ENCODE measurements at places on chromosomes 12 and 14. TPM values are rescaled to one million over a fixed set of nuclear protein-coding genes. Genes with fewer than 3 reads are reported as not detected.

NID2 gene
- total RNA-seq, result 0.37 TPM

TSFM gene
- total RNA-seq, result 44.9 TPM

PAH gene
- total RNA-seq, result not detected

DNA sequence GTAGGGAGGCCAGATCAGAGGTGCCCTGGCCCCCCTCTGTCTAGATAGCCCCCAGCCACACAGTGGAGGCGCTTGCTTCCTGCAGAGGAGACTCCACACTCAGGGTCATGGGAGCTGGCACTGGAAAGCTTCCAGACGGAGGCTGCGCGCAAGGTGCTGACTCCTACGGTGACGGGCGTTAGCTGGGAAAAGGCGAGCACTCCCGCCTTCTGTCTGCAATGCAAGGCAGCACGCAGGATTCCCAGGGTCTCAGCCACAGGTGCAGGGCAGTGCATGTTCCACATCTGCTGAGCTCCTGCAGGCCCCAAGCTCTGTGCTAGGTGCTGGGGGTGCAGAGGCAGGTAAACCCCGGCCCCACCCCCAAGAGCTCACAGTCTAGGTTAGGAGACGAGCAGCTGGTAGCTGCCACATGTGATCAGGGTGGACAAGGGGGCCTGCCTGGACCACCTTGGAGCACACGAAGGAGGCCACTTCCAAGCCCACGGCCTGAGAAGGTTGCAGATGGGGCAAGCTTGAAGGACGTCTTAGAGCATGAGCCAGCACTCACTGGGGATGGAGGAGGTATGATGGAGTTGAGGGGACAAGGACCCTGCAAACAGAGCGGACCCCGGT lies 310.9 kb upstream of the DIO3 start:
- peak; percentile 3 for DNase-seq

DNA sequence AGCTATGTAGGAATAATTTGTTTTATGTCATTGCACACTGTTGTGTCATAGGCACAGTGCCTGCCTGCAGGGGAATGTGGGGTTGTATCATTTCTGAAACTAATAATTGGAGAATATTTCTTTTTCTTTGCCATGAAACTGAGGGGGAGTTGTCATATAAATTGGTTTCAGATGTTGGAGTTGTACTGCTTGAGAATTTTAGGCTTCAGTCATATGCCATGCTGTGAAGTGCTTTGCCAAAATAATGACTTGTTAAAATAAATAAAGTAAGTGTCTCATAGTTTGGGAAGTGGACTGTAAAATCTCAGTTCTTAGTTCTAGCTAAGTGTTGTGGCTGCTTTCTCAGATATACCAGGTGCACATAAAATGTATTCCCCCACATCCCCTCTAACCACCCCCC lies 116.8 kb downstream of the DAAM1 start:
- no peak for DNase-seq

GRCh38 chr12:94813314-94813713 lies 163.0 kb upstream of the TMCC3 start:
- DNase-seq, result no peak

DNA sequence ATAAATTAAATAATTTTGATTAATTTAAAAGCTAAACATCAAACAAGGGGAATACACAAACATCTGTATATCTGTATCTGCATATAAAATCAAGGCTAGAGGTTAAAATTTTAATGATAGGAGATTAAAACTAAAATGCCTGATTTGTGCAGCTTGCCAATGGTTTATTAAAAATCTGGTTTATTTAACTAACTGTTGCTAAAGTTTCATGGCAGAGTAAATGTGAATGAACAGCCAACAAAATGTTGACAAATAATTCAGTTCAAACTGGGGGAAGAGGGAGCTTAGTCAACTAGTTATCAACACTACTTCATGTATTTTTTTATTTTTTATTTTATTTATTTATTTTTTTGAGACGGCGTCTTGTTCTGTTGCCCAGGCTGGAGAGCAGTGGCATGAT lies 43.0 kb downstream of the BTG1 start:
- DNase-seq, result no peak

- DNase-seq, result no peak
These were observed 11.4 kb upstream of the CYP46A1 start for GRCh38 chr14:99672506-99673304.

- no peak for DNase-seq
These were observed 17.8 kb upstream of the EIF2B2 start for GRCh38 chr14:74985028-74985310.

- DNase-seq, result no peak
These were observed 83.8 kb downstream of the PTPRB start for GRCh38 chr12:70553391-70553859.

DNA sequence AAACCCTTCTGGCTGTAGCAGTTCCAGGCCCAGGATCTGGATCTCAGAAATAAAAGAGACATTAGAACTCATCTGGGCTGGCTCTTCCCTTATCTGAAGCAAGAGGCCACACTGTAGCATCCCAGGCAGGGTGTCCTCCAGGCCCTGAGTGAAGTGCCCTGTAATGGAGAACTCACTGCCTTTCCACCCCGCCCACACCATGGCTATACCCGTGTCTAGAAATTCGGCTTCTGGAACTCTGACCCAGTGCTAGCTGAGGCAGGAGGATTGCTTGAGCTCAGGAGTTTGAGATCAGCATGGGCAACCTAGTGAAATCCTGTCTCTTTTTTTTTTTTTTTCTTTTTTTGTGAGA lies 23.5 kb upstream of the PLEKHG3 start:
- DNase-seq, result no peak

DNA sequence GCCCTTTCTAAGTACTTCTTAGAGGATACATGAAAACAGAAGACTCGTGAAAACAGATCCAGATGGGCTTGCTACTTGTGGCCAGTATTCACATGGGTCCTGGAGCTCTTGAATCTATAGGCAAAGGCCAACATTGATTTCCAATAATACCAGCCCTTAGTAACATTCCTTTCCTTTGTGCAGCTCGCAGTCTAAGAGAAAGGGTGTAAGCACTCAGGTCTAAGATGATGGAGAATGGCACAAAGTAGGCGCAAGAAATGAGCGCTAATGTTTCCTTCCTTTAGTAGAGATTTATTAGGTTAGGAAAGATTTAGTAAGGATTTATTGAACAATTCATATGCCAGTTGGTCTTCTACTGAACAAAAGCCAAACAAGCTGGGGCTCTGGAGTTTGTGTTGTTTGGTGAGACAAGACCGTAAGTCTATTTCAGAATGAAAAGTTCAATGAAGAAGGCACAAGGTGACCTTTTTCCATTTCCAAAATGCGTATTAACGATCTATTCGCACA lies 525 bp downstream of the RNU6-8 start:
- DNase-seq, result no peak

Data from activated T-helper 2 cell treated with anti-CD3 and anti-CD28 coated beads, Interferon-gamma antibody, Interleukin-2, Interleukin-4, amounts not matched to agents 10 μg/mL and 5 μg/mL and 100 μg/mL, durations not matched to agents 14 hours and 24 hours and 36 hours (primary cell).